Renal cortex interstitium (tissue), 15 donors: ENCODE measurements at places on chromosomes 16 and 17. TPM values are rescaled to one million over a fixed set of nuclear protein-coding genes. Genes with fewer than 3 reads are reported as not detected.

CRYM gene
- 11.0 TPM for polyA plus RNA-seq

DNA sequence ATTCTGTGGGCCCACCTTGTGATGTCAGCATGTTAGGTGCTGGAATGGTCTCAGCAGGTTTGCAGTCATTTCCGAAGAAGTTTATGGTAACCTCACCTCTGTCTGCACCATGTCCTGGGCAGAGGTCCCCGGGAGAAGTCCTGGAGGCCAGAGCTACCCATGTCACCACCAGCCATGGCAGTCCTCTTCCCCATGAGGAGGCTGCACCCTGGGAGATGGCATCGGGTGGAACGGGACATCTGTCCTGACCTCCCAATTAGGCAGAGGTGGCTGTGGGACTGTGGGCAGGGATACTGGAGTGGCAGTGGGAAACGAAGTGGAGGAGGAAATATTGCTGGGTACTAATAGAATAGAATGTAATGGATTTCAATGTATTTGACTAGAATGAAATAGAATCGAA lies 511.8 kb upstream of the WSB1 start:
- no peak for DNase-seq

CEP112 gene
- polyA plus RNA-seq = 16.4 TPM

- DNase-seq = no peak
Measured at GRCh38 chr16:85698935-85699558, 10.3 kb upstream of the GINS2 start.

GRCh38 chr17:80965606-80966005 lies 26.0 kb upstream of the CHMP6 start:
- no peak for DNase-seq

CIAO2B gene
- 103 TPM for polyA plus RNA-seq

- DNase-seq = no peak
Measured at GRCh38 chr17:43359469-43360110, 39.2 kb upstream of the ARL4D start.

GRCh38 chr16:10923650-10924214 lies 18.5 kb downstream of the DEXI start:
- DNase-seq = no peak

DNA sequence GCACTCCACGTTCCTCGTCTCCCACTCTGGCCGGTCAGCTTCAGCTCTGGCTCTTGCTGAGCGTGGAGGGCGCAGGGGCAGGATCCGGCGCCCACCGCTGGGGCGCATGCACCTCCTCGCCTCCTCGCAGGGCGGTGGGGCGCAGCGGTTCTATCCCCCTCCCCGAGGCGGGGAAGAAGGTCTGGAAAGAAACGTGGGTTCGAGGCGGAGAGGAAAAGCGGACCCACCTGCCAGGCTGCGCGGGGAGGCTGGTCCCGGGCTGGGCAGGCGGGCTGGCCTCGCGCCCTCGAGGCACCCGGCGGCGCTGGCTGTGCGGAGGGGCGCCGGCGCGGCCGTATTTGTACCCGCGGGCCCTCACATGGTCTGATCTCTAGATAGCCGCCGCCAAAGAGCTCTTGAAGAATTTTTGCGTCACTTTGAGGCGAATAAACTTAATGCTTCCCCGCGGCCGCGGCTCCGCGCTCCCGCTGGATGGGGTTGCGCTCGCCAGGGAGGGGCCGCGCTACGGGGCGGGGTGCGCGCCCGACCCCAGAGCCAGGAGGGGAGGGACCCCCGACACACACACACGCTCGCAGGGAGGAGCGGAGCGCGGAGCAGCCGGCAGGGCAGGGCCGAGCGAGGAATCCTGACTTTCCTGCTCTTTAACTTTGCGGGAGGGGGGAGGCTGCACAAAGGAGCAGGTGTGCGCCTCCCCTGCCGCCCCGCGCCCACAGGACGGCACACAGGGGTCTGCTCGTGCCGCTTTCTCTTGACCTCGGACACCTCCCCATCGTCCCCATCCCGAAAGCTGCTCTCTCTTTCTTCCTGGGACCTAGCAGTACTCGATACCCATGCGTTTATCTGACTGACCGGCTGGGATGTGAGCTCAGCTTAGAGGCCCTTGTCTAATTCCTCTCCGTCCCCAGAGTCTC lies at the start of gene SLC6A4:
Gene SLC6A4 (minus strand): TSS at position 312 of the 911 bp plus-strand sequence. CDS start 13,739 bp downstream, outside the sequence.
- no peak for DNase-seq

- DNase-seq = no peak
Measured at GRCh38 chr16:35731341-35732040, 2272.1 kb downstream of the TP53TG3F start.

SP6 gene
- polyA plus RNA-seq = 4.1 TPM

GSDMA gene
- polyA plus RNA-seq = 2.5 TPM
